ENCODE measurements at places on chromosomes 6 and 20.

DNA sequence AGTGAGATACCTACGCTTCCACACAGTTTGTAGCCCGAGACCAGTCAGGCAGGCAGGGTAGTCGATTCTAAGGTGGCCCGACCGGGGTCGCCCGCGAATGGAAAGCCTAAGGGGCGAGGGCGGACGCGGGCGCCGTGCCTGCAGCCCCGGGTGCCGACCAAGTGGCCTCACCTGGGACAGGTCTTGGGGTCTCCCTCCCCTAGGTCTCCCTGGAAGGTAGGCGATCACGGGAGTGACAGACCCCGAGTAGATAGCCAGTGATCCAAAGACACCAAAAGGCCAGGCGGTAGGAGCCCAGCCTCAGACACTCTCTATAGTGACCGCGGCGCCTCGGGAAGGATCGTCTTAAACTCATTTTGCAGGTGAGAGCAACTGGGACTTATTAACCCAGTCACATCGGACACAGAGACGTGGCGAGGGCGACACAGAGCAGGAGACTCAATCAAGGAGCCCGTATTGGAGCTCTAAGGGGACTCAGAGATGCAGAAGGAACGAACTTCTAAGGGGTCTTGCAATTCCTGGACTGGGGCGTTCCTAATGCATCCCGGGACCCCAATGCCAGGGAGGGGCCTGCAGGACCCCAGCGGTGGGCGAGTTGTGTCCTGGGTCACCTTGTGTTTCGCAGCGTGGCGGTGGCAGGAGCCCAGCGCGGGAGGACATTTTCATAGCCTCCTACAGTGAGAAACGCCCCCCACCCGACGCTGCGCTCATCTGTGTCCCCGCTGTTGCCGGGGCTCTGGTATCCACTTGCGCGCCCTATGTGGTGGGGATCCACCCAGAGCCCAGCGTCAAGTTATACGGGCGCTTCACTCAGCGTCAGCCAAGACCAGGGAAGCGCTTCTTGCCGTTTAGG, 2.1 kb upstream of the VSX1 start:
- no peak for DNase-seq

GRCh38 chr20:32437391-32438074, 79.4 kb downstream of the ASXL1 start:
- DNase-seq, result no peak

GRCh38 chr20:17969884-17970409, 1.1 kb downstream of the MGME1 start:
- no peak for DNase-seq

DNA sequence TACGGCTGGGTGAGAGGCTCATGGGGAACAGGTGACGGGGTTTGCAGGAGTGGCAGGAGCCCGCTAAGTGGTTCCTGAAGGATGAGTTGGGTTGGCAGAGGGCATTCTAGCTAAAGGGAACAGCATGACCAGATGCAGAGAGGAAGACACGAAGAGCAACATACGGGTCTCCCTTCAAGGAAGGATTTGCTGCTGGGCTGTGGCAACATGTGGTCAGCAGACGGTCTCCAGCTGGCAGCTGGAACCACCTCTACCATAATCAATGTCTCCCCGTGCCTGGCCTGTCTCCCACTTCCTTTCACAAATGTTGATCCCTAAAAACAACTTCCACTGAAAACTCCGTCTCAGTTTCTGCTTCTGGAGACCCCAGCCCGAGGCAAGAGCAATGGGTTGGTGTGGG, 80.6 kb upstream of the SULF2 start:
- DNase-seq, result no peak

- DNase-seq, result no peak
Measured at GRCh38 chr6:142404751-142405150, 102.9 kb downstream of the ADGRG6 start.
